H7 (cell line): ENCODE measurements at places on chromosomes 4 and X. TPM values are rescaled to one million over a fixed set of nuclear protein-coding genes. Genes with fewer than 3 reads are reported as not detected.

Gene FGF13
- 81.2 and 96.9 TPM in 2 replicates for total RNA-seq

Gene CDKL5
- total RNA-seq = 7.0 and 9.5 TPM in 2 replicates

Gene HAND2
- total RNA-seq = not detected in 2 replicates

Gene FRMD7
- total RNA-seq = 0.14 TPM in 1 of 2 replicates, not detected in the other

Gene MGAT4D
- not detected in 2 replicates for total RNA-seq
